T-helper 2 cell treated with Interferon-gamma antibody and Interleukin-4, amounts not matched to agents 5 μg/mL and 100 μg/mL, for 36 hours (primary cell): ENCODE measurements at places on chromosomes 5 and 9.

DNA sequence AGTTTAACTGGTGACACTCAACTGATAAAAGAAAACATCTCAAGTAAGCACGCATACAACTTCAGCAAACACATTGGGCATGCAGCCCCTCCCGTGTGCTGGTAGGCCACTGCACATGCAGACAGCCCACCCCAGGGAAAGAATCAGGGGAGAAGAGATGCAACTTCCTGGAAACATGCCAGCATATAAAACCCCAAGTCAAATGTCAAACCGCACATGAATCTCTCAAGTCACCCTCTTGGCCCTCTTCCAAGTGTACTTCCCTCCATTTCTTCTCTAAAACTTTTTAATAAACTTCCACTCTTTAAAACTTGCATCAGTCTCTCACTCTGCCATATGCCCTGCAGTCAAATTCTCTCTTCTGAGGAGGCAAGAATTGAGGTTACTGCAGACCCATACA, 732.7 kb downstream of the SEMA5A start:
- no peak for DNase-seq

DNA sequence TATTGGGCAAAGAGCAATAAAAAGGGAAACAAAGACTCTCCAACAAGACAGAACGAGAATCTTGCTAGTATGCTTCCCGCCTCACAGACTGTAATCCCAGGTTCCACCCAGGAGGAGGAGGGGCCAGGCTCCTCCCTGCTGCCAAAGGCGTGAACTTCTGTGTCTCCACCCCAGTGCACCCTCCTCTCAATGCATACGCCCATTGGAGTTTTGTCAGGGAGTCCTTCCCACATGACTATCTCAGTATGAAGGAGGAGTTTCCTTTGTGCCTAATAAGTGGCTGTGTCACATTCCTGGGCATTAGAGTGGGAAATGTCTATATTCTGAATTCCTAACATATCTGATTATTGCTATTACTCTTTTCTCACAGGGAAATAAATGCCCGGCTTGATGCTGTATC, 106.4 kb upstream of the DHFR start:
- no peak for DNase-seq

DNA sequence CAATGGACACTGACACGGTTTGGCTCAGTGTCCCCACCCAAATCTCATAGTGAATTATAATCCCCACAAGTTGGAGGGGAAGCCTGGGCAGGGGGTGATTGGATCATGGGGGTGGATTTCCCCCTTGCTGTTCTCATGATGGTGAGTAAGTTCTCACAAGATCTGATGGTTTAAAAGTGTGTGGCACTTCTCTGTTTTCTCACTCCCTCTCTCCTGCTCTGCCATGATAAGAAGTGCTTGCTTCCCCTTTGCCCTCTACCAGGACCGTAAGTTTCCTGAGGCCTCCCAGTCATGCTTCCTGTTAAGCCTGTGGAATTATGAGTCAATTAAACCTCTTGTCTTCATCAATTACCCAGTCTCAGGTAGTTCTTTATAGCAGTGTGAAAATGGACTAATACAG, 115.8 kb upstream of the KIF2A start:
- no peak for DNase-seq

DNA sequence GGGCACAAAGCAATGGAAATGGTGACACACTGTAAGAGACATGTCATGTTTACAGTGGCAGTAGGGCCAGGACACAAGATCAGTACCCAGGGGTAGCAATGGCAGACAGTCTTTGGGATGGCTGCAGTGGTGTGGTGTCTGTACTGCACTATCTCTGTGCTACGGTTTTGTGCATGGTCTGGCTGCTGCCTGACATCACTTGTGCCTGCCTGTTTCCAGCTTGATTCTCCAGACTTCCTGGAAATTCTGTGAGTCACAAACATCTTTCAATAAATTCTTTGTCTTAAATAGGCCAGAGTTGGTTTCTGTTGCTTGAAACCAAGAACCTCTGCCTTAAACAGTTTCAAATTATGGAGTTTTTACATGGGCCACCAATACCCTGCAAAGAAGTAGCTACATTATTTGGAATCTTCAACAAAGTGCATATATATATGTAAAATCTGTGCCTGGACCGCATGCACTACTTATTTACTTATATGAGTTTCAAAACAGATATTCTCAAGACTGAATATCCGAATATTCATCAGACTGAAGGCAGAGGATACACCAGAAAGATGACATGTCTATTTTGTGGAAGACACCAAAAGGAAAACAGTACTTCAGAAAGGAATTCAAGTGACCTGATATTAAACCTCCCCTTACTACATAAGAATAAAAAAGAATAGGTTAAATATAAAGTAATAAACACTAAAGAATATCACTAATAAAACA, 188.1 kb downstream of the RFX3 start:
- DNase-seq: no peak

GRCh38 chr5:122093415-122094180, 15.5 kb upstream of the LOX start:
- no peak for DNase-seq
